ENCODE measurements at places on chromosomes 1 and 21. TPM values are rescaled to one million over a fixed set of nuclear protein-coding genes. Genes with fewer than 3 reads are reported as not detected.
A peak's percentile ranks its signal among the peaks of the same experiment; 100 is the strongest.

GRCh38 chr21:33884376-33885171 lies 31.0 kb downstream of the ATP5PO start:
- H3K36me3 ChIP-seq, result no peaks in the 10 kb centered on the region
- H3K27ac ChIP-seq, result no peak overlapping the region
- peaks cover 2% of the 10 kb centered on the region for H3K27me3 ChIP-seq

- H3K4me1 ChIP-seq, result no peaks in the 10 kb centered on the region
- H3K27me3 ChIP-seq, result peaks cover 3% of the 10 kb centered on the region
- no peak overlapping the region for H3K27ac ChIP-seq
- H3K36me3 ChIP-seq, result no peaks in the 10 kb centered on the region
- H3K4me3 ChIP-seq, result no peak overlapping the region
Observed at GRCh38 chr1:175628548-175629317, 114.7 kb downstream of the TNR start.

DNA sequence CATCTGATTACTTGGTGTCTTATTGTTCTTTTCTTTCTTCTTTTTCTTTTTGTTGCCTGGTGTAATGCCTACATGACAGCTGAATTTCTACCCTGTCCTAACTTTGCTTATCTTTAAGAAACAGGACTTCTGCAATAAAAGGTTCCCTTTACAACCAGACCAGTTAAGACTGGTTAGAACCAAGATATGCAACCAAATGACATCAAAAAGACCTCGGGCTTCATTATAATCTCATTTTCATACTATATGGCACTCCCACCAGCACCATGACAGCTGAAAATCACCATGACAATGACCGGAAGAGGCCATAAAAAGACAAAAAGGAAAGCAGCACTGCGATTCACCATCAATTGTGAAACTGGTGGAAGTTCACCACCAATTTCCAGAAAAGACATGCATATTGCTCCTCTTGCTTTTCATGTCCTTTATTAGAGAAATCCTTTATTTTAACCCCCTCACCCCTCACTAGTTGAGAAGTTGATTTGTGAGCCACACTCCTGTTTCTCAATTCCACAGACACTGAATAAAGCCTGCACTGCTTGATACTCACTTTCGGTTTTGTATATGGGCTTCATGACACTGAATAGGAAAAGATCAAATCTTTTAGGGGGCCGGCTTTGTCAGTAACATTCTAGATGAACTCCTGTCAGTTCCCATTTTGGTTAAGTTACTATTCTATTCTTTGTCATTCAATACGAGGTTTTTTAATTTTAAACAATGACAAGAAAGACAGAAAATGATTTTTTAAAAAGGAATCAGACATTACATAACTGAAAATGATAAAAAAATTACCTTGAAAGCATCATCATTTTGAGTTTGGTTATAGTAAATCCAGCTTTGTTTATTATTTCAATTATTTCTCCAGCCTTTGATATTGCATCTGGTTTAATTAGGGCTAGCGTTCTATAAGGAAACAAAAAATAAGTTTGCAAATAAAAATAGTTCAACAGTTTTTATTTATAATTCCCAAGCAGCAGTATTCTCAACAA lies 58.1 kb downstream of the NME7 start:
- H3K36me3 ChIP-seq, result peaks cover 32% of the 10 kb centered on the region
- peaks cover 17% of the 10 kb centered on the region for H3K4me1 ChIP-seq
- H3K27ac ChIP-seq, result peak overlapping the region; percentile 75
- no peak for DNase-seq
- H3K4me3 ChIP-seq, result peak overlapping the region; percentile 65
- no peaks in the 10 kb centered on the region for H3K27me3 ChIP-seq

- no peak overlapping the region for H3K27ac ChIP-seq
- DNase-seq, result no peak
- H3K27me3 ChIP-seq, result no peaks in the 10 kb centered on the region
- no peaks in the 10 kb centered on the region for H3K36me3 ChIP-seq
- H3K4me1 ChIP-seq, result no peaks in the 10 kb centered on the region
Observed at GRCh38 chr1:65558215-65558614, 137.7 kb downstream of the LEPR start.

GRCh38 chr1:203135636-203136305 lies 8.2 kb downstream of the ADORA1 start:
- no peak for DNase-seq
- H3K4me1 ChIP-seq, result peaks cover 9% of the 10 kb centered on the region
- peaks cover 18% of the 10 kb centered on the region for H3K27me3 ChIP-seq
- H3K27ac ChIP-seq, result no peak overlapping the region
- H3K4me3 ChIP-seq, result peak overlapping the region; percentile 44

GRCh38 chr1:116493484-116494352 lies 77.1 kb downstream of the CD58 start:
- no peak for DNase-seq
- H3K36me3 ChIP-seq, result no peaks in the 10 kb centered on the region
- H3K4me1 ChIP-seq, result peaks cover 20% of the 10 kb centered on the region
- no peak overlapping the region for H3K4me3 ChIP-seq
- H3K27ac ChIP-seq, result no peak overlapping the region
- no peaks in the 10 kb centered on the region for H3K27me3 ChIP-seq

DNA sequence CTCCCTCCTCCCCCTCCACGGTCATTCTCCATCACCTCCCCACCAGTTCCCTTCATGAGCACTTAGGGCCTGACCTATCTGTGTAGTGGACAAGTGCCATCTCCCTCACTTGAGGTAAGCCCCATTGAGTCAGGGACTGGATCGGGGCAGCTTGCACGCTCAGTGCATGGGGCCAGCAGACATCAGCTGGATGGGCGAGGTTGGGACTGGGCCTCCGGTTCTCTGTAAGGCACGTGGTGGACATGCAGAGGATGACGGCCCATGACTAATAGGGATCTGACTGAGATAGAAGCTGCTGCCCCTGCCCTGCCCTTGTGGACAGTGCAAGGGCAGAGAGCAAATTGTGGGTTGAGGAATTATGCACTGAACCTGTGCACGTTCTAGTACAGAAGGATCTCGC lies 120.4 kb upstream of the C1orf174 start:
- H3K27ac ChIP-seq, result no peak overlapping the region
- no peak overlapping the region for H3K4me3 ChIP-seq
- peaks cover 1% of the 10 kb centered on the region for H3K4me1 ChIP-seq
- DNase-seq, result no peak

DNA sequence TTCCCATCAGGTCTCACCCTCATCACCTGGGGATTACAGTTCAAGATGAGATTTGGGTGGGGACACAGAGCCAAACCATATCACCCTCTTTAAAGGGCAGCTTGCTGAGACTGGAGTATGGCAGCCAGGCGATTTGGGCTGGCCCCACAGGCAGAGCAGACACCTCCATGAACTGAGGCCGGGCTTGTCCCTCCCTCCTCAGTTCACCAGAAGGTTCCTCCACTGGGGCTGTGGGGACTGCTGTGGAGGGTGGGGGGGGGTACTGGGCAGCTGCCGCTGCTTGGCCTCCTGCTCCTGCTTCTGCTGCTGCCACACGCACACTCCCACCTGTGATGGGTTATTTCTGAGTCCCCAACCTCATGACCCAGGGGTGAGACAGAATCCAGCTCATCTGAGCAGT lies 53.9 kb upstream of the PDE9A start:
- peaks cover 2% of the 10 kb centered on the region for H3K36me3 ChIP-seq
- no peak for DNase-seq
- H3K27ac ChIP-seq, result no peak overlapping the region
- H3K27me3 ChIP-seq, result peaks cover 19% of the 10 kb centered on the region
- H3K4me1 ChIP-seq, result no peaks in the 10 kb centered on the region

The DESI2 gene
- total RNA-seq, result 31.3 TPM

The CYP4A22 gene
- not detected for total RNA-seq

The TFF3 gene
- total RNA-seq, result not detected

The C8B gene
- not detected for total RNA-seq

All from activated naive CD8-positive, alpha-beta T cell treated with anti-CD3 and anti-CD28 coated beads, Interleukin-2, amount 10 ng/mL, durations not matched to agents 7 days and 5 days (primary cell).